ENCODE measurements at places on chromosomes 5 and 9.

GRCh38 chr5:158468444-158468843 lies 609.5 kb upstream of the CLINT1 start:
- no peak for DNase-seq

- no peak for DNase-seq
Observed at GRCh38 chr9:106321394-106322180, 541.4 kb upstream of the ZNF462 start.

DNA sequence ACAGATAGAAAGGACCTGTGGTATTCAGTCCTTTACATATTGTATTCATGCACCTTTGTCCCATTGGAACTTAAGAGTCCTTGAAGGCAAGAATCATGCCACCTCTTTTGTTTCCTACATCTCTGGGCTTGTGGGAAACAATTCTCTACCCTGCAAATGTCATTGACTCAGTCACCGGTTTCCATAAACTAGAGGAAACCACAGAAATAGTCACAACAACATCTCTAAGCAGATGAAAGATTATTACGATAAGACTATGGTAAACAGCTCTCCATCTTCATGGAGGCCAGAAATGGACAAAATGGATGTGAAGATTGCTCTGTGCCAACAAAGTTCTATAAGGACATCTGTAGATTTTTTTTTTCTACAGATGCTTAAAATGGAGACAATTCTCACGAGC lies 165.5 kb downstream of the PIK3R1 start:
- DNase-seq: no peak

- DNase-seq: no peak
Observed at GRCh38 chr9:125137200-125137599, 6.1 kb downstream of the SCAI start.

GRCh38 chr5:140672455-140673186 lies 755 bp downstream of the DND1 start:
- DNase-seq: no peak

DNA sequence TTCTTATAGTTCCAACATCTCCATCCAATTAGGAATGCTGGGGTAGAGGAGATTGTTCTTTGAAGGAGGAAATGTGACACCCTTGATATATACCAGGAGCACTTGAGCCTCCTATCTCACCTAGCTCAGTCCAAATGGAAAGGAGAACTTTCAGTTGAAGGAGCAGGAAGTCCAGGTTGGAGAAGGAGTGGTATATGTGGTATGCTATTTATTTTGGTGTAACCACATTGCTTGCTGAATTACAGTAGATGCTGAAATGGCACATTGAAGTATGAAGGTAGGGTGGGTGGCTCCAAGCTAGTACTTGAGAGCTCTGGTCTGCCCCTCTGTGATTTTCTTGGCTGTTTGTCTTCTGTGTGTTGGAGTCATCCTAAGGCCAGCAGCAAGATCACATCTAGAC lies 6.1 kb downstream of the CSNK1G3 start:
- DNase-seq: no peak

DNA sequence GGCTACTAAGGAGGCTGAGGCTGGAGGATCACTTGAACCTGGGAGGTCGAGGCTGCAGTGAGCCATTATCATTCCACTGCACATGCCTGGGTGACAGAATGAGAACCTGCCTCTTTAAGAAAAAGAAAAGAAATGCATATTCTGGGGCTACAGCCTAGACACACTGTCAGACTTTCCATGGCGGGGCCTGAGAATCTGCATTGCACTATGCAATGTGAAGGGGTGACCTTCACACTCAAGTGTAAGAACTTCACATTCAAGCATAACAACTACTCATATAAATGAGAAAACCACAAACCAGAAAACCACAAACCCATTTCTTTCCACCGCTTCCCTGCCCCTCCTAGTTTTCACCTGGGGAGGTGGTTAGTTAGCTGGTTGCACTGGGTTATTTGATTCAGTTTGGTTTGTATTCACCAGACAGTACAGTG lies 18.0 kb upstream of the FBP2 start:
- peak; percentile 55 for DNase-seq

GRCh38 chr5:43037636-43038495 lies 2.3 kb downstream of the ANXA2R start:
- no peak for DNase-seq

DNA sequence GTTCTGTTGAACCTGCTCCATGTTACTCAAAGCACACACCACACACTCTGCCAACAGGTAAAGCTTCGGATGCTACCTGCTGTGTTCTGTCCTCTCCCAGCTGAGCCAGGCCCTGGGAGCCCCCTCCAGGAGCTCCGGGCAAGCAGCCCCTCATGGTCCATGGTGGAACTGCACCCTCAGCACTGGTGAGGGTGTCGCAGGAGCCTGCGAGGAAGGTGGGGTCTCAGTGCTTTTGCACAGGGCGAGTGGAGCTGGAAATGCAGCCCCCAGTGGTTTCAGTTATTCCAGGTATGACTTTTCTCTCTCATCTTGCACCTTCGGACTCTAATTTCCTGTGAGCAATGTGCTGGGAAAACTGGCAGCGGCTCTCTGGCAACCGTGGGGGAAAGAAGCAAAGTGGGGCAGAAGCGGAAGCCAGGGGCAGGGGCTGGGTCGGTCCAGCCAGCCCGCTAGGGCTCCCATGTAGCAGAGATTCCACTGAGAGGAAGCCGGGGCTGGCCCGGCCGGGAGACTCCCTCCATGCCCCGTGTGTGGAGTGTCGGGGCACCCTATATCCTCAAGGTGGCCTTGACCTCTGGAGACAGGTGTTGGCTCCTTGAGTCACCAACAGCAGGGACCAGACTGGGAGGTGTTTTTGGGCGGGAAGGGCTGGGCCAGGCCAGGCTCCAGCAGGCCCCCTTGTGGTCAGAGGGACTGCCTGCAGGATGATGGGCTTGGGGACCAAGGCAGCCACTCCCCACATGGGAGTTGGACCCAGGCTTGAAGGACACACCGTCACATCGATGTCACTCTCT lies 75.6 kb upstream of the PRSS3 start:
- DNase-seq: peak; percentile 13

DNA sequence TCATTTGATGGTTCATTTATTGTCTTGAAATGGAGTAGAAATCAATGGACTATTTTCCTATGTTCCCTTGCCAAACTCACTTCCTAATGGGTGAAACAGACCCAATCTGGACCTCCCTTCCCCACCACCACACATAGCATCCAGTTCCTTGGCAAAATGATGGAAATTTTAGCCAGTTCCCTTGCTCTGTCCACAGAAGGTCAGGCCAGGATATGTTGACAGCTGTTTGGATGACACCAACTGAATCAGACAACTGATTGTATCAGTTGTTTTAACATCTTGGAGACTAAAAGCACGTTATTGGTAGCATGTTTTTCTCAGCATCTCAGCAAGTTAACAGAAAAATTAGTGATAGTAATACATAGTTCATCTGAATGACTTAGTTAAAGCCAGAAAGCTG lies 534.8 kb downstream of the PSAT1 start:
- no peak for DNase-seq

DNA sequence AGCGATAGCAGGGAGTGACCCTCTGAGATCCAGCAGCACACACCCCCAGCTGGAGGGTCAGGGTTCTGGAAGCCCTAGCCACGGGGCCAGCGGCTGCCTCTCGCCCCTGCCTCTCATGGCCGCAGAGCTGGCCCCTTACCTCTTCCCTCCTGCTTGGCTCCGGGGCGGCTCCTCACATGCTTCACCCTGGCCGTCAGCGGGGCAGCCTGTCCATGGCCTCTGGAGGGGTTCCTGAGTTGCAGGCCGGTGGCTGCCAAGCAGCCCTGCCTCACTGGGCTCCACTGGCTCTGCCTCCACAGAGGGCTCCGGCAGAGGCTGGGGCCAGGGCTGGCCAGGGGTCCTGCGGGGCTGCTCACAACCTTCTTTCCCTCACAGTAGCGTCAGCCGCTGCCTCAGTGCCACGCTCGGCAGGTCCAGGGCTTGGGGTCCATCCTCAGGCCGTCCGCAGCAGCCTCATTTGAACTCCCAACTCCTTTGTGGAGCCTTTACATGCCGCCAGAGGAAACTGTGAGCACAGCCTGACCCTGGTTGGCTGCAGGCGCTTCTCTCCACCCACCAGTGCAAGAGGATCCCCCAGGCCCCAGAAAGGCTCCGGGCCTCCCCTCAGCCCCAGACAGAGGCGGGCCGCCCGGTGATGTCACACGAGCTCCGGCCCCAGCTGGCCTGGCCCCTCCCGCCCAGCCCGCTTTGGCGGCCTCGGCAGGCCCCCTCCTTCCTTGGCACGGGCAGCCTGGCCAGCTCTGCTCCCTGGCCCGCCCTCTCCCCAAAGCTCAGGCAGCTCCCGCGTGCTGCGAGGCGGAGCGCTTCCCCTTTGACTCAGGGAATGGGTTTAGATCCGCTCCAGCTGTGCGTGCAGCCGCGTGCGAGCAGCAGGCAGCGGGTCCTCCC lies at the start of gene ANGPTL2:
Gene ANGPTL2 (minus strand): TSS at position 460 of the 888 bp plus-strand sequence. CDS start 13,904 bp downstream, outside the sequence.
- no peak for DNase-seq

DNA sequence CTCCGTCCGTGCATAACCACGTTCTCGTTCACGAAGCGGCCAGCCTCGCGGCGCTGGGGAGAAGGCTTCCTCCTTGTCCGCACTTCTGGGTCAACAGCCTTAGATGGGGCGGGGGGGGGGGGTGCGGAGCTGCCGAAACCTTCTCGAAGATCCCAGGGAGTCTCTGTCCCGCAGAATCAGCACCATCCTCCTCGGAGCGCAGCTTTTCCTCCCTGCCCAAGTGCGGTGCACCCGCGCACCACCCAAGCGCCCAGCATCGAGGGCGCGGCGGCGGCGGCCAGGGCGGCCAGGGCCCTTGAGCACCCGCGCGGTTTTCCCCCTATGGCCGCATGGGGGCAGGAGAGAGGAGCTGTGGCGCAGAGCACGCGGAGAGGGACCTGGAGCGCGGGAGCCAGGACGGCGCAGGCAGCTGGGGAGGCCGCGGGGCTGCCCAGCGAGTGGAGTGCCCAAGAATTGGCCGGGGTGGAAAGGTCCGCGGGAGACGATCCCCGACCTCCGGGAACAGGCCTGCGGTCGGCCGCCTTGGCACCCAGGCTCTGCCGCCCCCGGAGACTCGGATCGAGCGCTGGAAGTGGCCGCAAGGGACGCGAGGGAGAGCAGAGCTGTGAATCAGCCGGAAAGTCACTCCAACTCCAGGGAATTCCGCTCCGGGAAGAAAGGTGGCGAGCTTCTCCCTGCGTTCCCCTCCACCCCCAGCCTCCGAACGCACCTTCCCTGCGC lies 43.1 kb downstream of the TMEM174 start:
- peak; percentile 37 for DNase-seq

- no peak for DNase-seq
Observed at GRCh38 chr5:109935833-109936490, 246.2 kb downstream of the MAN2A1 start.

DNA sequence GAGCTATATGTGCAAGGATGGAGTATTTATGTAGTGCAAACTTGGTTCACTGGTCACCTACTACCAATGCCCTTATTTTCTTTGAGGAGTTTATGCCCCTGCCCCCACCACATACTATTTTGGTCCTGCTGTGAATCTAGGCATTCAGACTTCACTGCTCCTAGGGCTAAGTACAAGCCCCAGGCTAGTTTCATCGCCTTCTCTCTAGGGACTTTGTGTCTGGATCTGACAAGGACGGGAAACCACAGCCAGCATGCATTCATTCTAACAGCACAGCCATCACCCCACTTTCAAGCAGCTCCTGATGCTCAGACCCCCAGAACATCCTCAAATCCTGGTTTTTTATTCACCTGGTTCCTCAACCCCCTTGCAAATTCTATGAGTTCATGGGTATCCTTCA lies 56.8 kb downstream of the DRD1 start:
- no peak for DNase-seq

GRCh38 chr5:57437976-57438805 lies 44.4 kb downstream of the ACTBL2 start:
- DNase-seq: no peak

DNA sequence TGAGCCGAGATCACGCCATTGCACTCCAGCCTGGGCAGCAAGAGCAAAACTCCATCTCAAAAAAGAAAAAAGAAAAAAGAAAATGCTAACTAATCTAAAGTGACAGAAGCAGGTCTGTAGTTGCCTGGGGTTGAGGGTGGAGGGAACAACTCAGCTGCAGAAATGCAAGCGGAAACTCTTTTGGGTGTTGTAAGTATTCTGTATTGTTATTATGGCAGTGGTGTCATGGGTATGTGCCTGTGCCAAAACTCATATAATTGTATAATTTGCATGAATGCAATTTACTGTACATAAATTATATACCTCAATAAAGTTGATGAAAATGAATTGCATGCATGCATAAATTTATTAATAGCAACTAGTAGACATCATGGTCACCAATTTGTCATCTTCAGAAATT lies 23.0 kb upstream of the RPS23 start:
- DNase-seq: no peak
